ENCODE measurements at places on chromosomes 1 and 21. TPM values are rescaled to one million over a fixed set of nuclear protein-coding genes. Genes with fewer than 3 reads are reported as not detected.
A peak's percentile ranks its signal among the peaks of the same experiment; 100 is the strongest.

SH2D2A gene
- not detected for total RNA-seq

DNA sequence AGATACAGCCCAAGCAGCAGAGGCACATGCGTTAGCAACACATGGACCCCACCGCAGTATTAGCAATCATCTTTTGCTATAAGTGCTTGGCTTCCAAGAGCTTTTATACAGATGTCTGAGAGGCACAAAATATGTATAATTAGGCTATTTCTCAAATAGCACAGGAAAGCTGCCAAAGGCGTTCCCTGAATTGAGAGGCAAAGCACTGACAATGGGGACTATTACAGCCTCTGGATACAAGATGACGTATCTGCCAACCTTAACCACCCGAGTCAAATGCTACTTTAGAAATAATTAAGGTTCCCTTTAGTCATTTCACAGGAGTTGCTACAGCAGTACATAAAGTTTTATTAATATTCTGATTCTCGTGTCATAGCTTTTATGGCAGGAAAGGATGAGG lies 6.4 kb downstream of the STMN1 start:
- H3K4me1 ChIP-seq, result no peaks in the 10 kb centered on the region
- no peaks in the 10 kb centered on the region for H3K36me3 ChIP-seq
- no peak for DNase-seq
- H3K27ac ChIP-seq, result no peak overlapping the region
- H3K27me3 ChIP-seq, result no peaks in the 10 kb centered on the region

GNAT2 gene
- not detected for total RNA-seq

DNA sequence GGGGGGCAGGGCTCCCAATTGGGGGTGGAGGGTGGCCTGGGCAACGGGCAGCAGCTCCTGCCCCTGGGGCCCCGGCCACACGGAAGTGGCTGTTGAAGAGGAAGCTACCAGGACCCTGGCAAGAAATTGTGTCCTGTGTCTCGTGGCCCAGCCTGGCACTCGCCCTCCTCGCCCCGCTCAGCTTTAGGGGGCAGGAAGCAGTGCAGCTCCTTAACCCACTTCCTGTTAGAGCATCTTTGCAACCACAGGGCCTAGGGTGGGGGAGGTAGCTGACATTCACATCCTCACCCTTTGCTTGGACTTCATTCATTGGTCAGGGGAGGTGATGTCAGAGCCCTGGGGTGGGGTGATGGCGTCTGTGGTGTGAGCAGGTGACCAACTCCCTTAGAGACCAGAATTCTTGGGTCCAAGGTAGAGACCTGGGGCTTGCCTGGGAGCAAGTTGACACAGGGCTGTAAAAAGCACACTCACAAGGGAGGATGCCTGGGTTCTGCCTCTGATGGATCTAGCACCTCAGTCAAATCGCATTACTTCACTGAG lies at the start of gene ARHGAP30:
Gene ARHGAP30, minus strand, starts transcription at position 161 of the 540 bp plus-strand sequence. CDS start 267 bp downstream, outside the sequence.
- H3K4me3 ChIP-seq, result no peak within 1 kb of the TSS
- H3K27me3 ChIP-seq, result no peaks in the 10 kb centered on the region
- no peaks in the 10 kb centered on the region for H3K4me1 ChIP-seq
- H3K27ac ChIP-seq, result no peak within 1 kb of the TSS

GRCh38 chr1:109793089-109793485 lies 29.4 kb upstream of the EPS8L3 start:
- peaks cover 18% of the 10 kb centered on the region for H3K4me1 ChIP-seq
- H3K27me3 ChIP-seq, result no peaks in the 10 kb centered on the region
- no peaks in the 10 kb centered on the region for H3K36me3 ChIP-seq
- DNase-seq, result peak; percentile 12
- no peak overlapping the region for H3K4me3 ChIP-seq
- peak overlapping the region; percentile 18 for H3K27ac ChIP-seq

GRCh38 chr1:46173361-46173856 lies 1.5 kb upstream of the TSPAN1 start:
- peak overlapping the region; percentile 54 for H3K27ac ChIP-seq
- H3K4me3 ChIP-seq, result no peak overlapping the region
- H3K36me3 ChIP-seq, result no peaks in the 10 kb centered on the region
- no peaks in the 10 kb centered on the region for H3K27me3 ChIP-seq
- no peaks in the 10 kb centered on the region for H3K4me1 ChIP-seq

ELAPOR1 gene
- total RNA-seq, result 4.6 TPM

DNA sequence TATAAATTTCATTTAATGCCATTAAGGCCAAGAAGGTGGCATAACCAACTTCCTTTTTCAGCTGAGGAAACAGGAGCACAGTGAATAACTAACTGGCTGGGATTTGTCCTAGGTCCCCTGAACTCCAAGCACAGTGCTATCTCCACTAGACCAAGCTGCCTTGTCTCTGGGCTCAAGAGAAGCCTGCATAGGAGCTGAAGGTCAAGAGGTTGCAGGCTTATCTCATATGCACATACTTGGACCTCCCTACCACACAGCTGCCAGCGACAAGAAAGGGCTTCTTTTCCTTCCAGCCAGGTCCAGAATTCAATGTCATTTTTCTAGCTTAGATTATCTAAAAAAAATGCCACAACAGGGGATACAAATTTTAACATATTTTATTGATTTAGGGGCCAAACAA lies 27.1 kb downstream of the AK2 start:
- H3K4me1 ChIP-seq, result no peaks in the 10 kb centered on the region
- no peak for DNase-seq
- H3K27ac ChIP-seq, result no peak overlapping the region
- no peaks in the 10 kb centered on the region for H3K36me3 ChIP-seq

CTPS1 gene
- total RNA-seq, result 69.4 TPM

DNA sequence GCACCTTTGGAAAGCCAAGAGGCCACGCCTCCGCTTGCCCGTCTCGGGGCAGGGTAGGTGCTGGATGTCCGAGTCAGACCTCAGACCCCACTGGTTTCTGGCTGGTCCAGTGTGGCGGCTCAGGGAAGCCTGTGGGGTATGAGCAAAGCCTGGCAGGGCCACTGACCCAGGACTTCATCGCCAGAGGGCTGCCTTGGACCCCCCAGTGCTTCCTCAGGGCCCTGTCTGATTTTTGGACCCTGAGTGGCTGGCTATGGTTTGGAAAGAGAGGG lies 20.4 kb downstream of the LHX4 start:
- no peak overlapping the region for H3K27ac ChIP-seq
- no peak for DNase-seq
- H3K36me3 ChIP-seq, result no peaks in the 10 kb centered on the region
- H3K4me3 ChIP-seq, result no peak overlapping the region

DNA sequence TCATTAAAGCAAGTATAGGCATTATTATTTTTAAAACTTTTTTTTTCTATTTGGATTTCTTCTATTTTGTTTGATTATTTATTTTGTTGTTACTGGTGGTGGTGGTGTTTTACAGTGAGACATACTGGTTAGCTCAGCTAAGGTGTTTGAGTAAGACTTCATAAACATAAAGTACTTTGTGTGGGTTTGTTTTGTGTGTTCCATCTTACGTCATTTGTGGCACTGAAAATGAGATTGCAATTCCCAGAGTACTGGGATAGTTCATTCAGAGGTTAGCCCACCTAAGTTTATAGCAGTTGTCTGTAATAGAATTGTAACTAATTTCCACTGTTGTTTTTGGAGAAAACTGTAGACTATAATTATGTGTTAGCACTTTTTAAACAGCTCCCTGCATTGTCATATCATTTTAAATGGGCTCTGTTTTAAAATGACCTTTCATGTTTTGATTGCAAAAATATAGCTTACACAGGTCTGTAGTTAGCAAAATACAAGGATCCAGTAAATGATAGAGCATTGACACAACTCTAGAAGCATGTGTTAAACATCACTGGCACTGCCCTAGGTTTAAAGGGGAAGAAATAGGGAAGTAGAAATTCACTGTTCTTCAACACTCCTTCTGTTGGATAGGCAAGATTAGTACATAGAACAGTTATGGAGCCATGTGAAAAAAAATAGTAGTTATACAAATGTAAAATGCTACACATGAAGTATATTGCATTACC lies 171.7 kb downstream of the NFIA start:
- no peak for DNase-seq
- H3K4me3 ChIP-seq, result no peak overlapping the region

HEYL gene
- 16.9 TPM for total RNA-seq

DNA sequence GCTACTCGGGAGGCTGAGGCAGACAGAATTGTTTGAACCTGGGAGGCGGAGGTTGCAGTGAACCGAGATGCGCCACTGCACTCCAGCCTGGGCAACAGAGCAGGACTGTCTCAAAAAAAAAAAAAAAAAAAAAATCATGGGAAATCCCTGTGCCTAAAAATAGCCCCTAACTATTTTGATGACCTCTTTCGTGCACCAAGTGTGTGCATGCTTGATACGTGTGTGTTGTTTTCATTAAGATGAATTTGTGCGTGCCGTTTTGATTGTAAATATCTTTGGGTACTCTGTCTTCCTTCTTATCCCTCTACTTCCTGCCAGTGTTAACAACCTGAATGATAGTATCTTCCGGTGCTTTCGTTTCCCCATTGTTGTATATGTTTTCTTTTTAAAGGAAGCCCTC lies 9.8 kb downstream of the CACYBP start:
- no peaks in the 10 kb centered on the region for H3K36me3 ChIP-seq
- DNase-seq, result no peak
- H3K27me3 ChIP-seq, result no peaks in the 10 kb centered on the region
- no peak overlapping the region for H3K27ac ChIP-seq

DNA sequence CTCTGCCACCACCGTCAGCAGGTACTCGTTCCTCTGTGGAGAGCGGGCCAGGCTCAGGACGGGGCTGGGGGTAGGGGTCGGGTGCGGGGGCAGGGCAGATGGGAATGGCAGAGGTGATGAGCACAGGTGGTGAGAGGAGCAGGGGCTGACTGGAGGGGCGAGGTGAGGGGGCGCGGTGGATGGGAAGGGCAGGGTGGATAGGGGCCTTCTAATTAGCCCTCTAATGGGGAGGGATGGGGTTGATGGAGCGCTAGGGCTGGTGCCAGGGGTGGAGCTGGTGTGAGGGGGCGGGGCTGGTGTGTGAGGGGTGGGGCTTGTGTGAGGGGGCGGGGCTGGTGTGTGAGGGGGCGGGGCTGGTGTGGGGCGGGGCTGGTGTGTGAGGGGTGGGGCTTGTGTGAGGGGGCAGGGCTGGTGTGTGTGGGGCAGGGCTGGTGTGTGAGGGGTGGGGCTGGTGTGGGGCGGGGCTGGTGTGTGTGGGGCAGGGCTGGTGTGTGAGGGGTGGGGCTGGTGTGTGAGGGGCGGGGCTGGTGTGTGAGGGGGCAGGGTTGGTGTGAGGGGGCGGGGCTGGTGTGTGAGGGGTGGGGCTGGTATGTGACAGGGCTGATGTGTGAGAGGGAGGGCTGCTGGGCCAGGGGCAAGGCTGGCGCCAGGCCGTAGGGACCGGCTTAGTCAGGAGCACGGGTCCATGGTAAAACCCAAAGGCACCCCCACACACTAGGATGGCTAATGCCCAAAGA lies 5.9 kb downstream of the KRTAP10-1 start:
- no peaks in the 10 kb centered on the region for H3K36me3 ChIP-seq
- H3K27me3 ChIP-seq, result no peaks in the 10 kb centered on the region
- no peak overlapping the region for H3K4me3 ChIP-seq

DNA sequence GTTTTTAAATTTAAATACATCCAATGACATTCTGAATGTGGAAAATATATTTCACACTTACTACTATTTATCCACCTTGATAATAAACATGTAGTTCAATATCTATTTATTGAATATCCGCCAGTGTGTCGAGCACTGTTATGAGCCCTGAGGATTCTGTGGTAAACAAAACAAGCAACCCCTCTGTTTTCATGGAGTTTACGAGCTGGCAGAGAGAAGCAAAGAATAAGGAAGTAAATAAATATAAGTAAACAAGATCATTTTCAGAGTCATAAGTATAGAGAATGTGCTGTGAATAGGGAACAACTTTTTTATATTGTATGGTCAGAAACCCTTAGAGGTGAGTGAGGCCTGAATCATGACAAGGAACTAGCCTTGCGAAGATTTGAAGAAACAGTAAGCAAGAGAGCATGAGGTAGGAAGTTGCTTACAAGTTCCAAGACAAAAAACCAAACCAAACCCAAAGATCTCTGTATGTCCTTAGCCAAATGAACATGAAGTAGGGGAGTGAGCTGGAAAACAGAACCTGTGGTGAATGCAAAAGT lies 6.4 kb upstream of the SERBP1 start:
- H3K4me3 ChIP-seq, result no peak overlapping the region
- H3K27ac ChIP-seq, result no peak overlapping the region
- H3K4me1 ChIP-seq, result no peaks in the 10 kb centered on the region
- no peak for DNase-seq
- no peaks in the 10 kb centered on the region for H3K36me3 ChIP-seq

DNA sequence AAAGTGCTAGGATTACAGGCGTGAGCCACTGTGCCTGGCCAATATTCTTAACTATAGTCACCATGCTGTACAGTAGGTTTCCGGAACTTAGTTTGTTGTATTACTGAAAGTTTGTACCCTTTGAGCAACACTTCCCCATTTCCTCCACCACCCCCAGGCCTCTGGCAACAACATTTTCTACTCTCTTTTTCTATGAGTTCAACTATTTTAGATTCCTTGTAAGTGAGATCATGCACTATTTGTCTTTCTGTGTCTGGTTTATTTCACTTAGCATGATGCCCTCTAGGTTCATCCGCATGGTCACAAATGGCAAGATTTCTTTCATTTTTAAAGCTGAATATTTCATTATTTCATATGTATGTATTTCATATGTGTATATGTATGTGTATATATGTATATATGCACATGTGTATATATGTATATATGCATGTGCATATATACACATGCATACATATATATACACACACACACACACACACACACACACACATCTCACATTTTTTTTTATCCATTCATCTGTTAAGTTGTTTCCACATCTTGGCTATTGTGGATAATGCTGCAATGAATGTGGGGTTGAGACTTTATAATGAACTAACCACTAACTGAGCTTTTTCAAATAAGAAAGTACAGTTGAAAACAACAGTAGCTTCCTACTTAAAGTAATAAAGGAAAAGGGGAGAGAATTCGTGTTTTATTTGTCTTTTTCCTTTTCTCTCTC lies 256.8 kb upstream of the C1orf105 start:
- no peak for DNase-seq
- no peak overlapping the region for H3K27ac ChIP-seq
- no peak overlapping the region for H3K4me3 ChIP-seq
- H3K36me3 ChIP-seq, result no peaks in the 10 kb centered on the region

ZSWIM5 gene
- total RNA-seq, result 3.8 TPM

CLCNKA gene
- total RNA-seq, result not detected

OR10Z1 gene
- total RNA-seq, result not detected

DNA sequence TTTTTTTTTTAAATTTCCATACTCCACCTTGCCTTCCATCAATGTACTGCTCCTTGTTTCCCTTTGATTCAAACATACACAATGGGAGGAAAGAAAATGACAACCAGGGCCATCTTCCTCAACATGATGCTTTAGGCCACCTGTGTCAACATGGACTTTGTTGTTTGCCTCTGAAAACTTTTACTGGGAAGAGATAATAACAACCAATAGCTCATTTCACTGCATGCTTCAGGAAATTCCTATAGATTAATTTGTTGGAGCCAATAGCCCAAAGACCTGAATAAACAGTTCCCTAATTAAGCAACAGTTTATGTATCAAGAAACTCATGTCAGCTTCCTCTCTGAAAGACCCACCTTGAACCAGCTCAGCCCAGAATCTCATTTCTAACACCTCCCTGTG lies 3.2 kb downstream of the KRTAP15-1 start:
- no peaks in the 10 kb centered on the region for H3K27me3 ChIP-seq
- no peaks in the 10 kb centered on the region for H3K36me3 ChIP-seq
- H3K4me1 ChIP-seq, result no peaks in the 10 kb centered on the region
- H3K27ac ChIP-seq, result no peak overlapping the region

SYT14 gene
- total RNA-seq, result not detected

- H3K27ac ChIP-seq, result no peak overlapping the region
- H3K4me3 ChIP-seq, result no peak overlapping the region
- DNase-seq, result no peak
- no peaks in the 10 kb centered on the region for H3K27me3 ChIP-seq
- no peaks in the 10 kb centered on the region for H3K4me1 ChIP-seq
Measured at GRCh38 chr1:177392336-177392735, 221.6 kb downstream of the BRINP2 start.
